ENCODE measurements at places on chromosomes 6 and 20. TPM values are rescaled to one million over a fixed set of nuclear protein-coding genes. Genes with fewer than 3 reads are reported as not detected.

The KCNS1 gene
- polyA plus RNA-seq, result not detected

The SLC12A5 gene
- polyA plus RNA-seq, result 0.11 TPM

The MYT1 gene
- not detected for polyA plus RNA-seq

The TRIM40 gene
- 0.10 TPM for polyA plus RNA-seq

The MEI4 gene
- 0.13 TPM for polyA plus RNA-seq

The SLC17A5 gene
- 4.4 TPM for polyA plus RNA-seq

The COL12A1 gene
- polyA plus RNA-seq, result not detected

The TPD52L1 gene
- polyA plus RNA-seq, result not detected

The RPL10A gene
- 1,088 TPM for polyA plus RNA-seq

The KCNK16 gene
- polyA plus RNA-seq, result not detected

The COL19A1 gene
- 5.3 TPM for polyA plus RNA-seq

The CCDC170 gene
- not detected for polyA plus RNA-seq

The POLR3F gene
- 9.0 TPM for polyA plus RNA-seq

The SCRT2 gene
- not detected for polyA plus RNA-seq

The ZC3H12D gene
- polyA plus RNA-seq, result 8.2 TPM

The FOXS1 gene
- polyA plus RNA-seq, result not detected

The MUC22 gene
- polyA plus RNA-seq, result not detected

The CUTA gene
- 449 TPM for polyA plus RNA-seq

The DAAM2 gene
- polyA plus RNA-seq, result not detected

The SLC22A7 gene
- not detected for polyA plus RNA-seq

The TCF21 gene
- polyA plus RNA-seq, result not detected

The THBS2 gene
- polyA plus RNA-seq, result 0.08 TPM

The FAM83C gene
- not detected for polyA plus RNA-seq

Data from IgD-negative memory B cell (primary cell).